ENCODE measurements at places on chromosomes 7 and 10. TPM values are rescaled to one million over a fixed set of nuclear protein-coding genes. Genes with fewer than 3 reads are reported as not detected.

PLXNA4 gene
- 0.08 TPM for total RNA-seq

MMD2 gene
- not detected for total RNA-seq

ADAMTS14 gene
- 0.16 TPM for total RNA-seq

UNCX gene
- not detected for total RNA-seq

CABCOCO1 gene
- total RNA-seq = 0.40 TPM

DKK1 gene
- 0.90 TPM for total RNA-seq

GIMAP8 gene
- total RNA-seq = not detected

GPR158 gene
- total RNA-seq = 12.3 TPM

PPP1R9A gene
- 3.5 TPM for total RNA-seq

PHYHIPL gene
- 3.2 TPM for total RNA-seq

MYL10 gene
- total RNA-seq = 1.1 TPM

CCL24 gene
- total RNA-seq = not detected

CDK5 gene
- 80.8 TPM for total RNA-seq

HMX3 gene
- total RNA-seq = 0.32 TPM

LIPM gene
- total RNA-seq = not detected

ADO gene
- 29.3 TPM for total RNA-seq

PCLO gene
- 1,083 TPM for total RNA-seq

ANKRD7 gene
- 9.6 TPM for total RNA-seq

VSIR gene
- total RNA-seq = 1.2 TPM

OPALIN gene
- not detected for total RNA-seq

CDC14C gene
- total RNA-seq = not detected

PRXL2A gene
- 113 TPM for total RNA-seq

CALY gene
- not detected for total RNA-seq

AMPH gene
- not detected for total RNA-seq

ZNF853 gene
- 0.35 TPM for total RNA-seq

ITPRID1 gene
- not detected for total RNA-seq

NKX2-3 gene
- 0.19 TPM for total RNA-seq

HPS1 gene
- 31.1 TPM for total RNA-seq

C10orf67 gene
- total RNA-seq = not detected

MYL7 gene
- not detected for total RNA-seq

OPN4 gene
- total RNA-seq = not detected

SFXN4 gene
- total RNA-seq = 63.9 TPM

GNAI1 gene
- 59.5 TPM for total RNA-seq

VWDE gene
- total RNA-seq = 0.16 TPM

METTL27 gene
- total RNA-seq = 1.8 TPM

KBTBD2 gene
- 76.4 TPM for total RNA-seq

LRRN3 gene
- total RNA-seq = not detected

TMEM106B gene
- total RNA-seq = 83.3 TPM

ZNF239 gene
- 1.8 TPM for total RNA-seq

CADPS2 gene
- 40.8 TPM for total RNA-seq

CALCR gene
- total RNA-seq = 0.08 TPM

NHLRC2 gene
- total RNA-seq = 10.4 TPM

OR2A1 gene
- not detected for total RNA-seq

AKR1B15 gene
- total RNA-seq = 0.08 TPM

HOXA5 gene
- 10.3 TPM for total RNA-seq

NANOS1 gene
- 5.7 TPM for total RNA-seq

ANKIB1 gene
- total RNA-seq = 35.4 TPM

C10orf71 gene
- total RNA-seq = not detected

SPACDR gene
- total RNA-seq = not detected

GRM8 gene
- not detected for total RNA-seq

BRAF gene
- total RNA-seq = 12.5 TPM

MMS19 gene
- total RNA-seq = 80.1 TPM

LRRC18 gene
- not detected for total RNA-seq

GTF2IRD1 gene
- 3.8 TPM for total RNA-seq

ASB4 gene
- total RNA-seq = 156 TPM

PPP1R3A gene
- not detected for total RNA-seq

KMT2E gene
- total RNA-seq = 47.6 TPM

All from SK-MEL-5 (cell line).